ENCODE measurements at places on chromosomes 12 and 14.

GRCh38 chr12:116459011-116459875 lies 99.9 kb upstream of the MAP1LC3B2 start:
- no peak for DNase-seq

GRCh38 chr14:104110491-104111209 lies 25.1 kb downstream of the ASPG start:
- no peak for DNase-seq

DNA sequence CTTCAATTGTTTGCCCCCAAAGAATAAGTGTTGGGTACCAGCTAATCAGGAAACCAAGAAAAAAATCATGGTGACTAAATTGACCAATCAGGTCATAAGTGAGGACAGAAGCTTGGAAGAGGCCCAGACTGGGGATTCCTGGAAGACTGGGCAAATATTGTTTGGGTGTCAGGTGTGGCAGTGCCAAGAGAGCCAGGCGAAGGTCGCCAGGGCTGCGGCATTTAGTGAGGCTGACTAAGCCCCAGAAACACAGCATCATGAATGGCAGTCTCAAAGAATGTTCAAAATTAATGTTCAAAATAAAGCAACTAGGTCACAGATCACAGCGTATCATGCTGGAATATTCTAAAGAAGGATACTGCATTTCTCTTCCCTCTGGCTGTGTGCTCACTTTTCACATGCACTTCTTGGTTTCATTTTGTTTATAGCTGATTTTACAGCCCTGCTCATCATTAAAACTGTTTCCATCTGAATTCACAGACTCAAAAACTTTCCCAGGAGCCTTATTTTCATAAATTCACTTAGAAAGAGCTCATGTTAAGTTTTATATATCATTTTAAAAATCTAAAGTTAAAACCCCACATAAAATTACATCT lies 85.3 kb upstream of the OVCH1 start:
- DNase-seq = no peak

DNA sequence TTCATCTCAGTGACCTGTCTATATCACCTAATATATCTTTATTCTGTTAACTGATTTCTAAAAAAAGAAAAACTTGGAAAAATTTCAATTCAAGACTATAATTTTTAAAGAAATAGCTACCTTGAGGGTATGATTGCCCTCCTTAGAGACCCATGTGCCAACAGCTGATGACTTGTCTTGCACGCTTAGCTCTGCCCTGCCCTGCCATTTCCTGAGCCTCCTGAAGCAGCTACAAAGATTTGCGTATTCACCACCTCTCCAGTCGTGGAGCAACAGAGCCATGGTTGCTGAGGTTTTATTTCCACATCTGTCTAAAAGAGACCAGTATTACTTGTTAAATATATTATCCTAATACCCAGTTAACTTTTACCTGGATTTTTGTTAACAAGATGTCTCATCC lies 91.7 kb upstream of the ATF1 start:
- DNase-seq = no peak

DNA sequence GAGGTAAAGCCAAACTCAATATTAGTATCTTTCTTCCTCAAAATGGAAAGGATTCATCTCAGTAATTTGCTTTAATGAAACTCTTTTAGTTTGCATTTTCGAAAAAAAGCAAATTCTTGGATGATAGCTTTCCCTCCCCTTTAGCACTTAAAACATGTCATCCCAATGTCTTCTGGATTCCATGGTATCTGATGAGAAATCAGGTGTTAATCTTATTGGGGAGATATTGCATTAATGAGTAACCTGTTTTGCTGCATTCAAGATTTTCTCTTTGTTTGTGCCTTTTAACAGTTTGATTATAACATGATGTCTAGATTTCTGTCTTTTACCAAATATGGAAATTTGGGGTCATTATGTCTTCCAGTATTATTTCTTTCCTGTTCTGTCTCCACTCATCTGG lies 405.1 kb upstream of the FOXG1 start:
- DNase-seq = no peak

GRCh38 chr12:115998119-115998633 lies 279.3 kb downstream of the MED13L start:
- peak; percentile 40 for DNase-seq

- no peak for DNase-seq
Observed at GRCh38 chr12:15405606-15406005, 83.3 kb downstream of the PTPRO start.

- no peak for DNase-seq
Observed at GRCh38 chr14:101726295-101726953, 35.1 kb upstream of the PPP2R5C start.

DNA sequence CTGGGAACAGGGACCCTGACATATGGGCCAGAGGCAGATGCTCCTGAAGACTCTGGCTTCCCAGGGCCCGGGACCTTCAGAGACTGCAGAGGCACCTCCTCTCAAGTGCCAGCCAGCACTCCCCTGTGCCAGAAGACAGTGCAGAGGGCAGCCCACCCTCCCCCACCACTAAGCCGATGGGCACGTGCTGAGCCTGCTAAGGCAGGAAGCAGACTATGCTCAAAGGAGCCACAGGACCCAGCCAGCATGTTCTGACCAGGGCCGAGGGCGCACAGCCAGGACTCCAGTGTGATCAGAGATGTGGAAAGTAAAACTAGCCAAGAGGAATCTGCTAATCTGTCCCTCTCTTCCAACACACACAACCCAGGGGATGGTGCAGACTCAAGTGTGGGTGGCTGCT lies 29.8 kb downstream of the DIO3 start:
- no peak for DNase-seq

GRCh38 chr14:37399517-37399916 lies 195.5 kb downstream of the FOXA1 start:
- no peak for DNase-seq

GRCh38 chr12:4011597-4011996 lies 138.4 kb upstream of the PARP11 start:
- DNase-seq = no peak

- DNase-seq = no peak
Observed at GRCh38 chr12:107179871-107180270, 86.5 kb upstream of the CRY1 start.

- no peak for DNase-seq
Observed at GRCh38 chr14:71140157-71140556, 232.9 kb downstream of the PCNX1 start.

DNA sequence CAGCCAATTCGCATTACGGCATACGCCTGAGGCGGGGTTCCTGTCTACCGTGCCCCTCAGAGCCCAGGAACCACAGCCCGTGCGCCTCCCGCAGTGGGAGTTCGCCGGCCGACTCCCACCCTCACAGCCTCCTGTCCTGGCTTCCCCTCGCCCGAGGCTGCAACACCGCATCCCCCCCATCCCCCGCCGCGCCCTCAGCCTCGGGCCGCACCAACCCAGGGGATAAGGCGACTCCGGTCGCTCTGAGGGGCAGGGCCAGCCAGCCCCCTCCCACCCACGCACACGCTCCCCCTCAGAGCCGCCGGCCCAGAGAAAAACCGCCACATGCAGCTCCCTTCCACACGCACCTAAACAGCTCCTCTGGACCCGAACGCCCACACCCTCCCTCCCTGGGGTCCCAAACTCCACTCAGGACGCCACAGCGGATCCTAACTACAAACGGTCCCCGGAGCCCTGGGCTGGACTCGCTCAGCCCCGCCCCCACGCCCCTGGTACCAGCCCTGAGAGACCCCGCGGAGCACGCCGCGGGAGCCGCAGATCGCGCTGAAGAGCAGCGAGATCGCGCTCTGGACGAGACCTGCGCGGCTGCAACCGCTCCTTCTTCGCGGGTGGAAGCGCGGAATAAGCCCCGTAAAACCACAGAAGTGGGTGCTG lies at the start of gene C14orf39:
Gene C14orf39, minus strand, starts transcription at position 466 of the 654 bp plus-strand sequence. CDS start 985 bp downstream, outside the sequence.
- no peak for DNase-seq

DNA sequence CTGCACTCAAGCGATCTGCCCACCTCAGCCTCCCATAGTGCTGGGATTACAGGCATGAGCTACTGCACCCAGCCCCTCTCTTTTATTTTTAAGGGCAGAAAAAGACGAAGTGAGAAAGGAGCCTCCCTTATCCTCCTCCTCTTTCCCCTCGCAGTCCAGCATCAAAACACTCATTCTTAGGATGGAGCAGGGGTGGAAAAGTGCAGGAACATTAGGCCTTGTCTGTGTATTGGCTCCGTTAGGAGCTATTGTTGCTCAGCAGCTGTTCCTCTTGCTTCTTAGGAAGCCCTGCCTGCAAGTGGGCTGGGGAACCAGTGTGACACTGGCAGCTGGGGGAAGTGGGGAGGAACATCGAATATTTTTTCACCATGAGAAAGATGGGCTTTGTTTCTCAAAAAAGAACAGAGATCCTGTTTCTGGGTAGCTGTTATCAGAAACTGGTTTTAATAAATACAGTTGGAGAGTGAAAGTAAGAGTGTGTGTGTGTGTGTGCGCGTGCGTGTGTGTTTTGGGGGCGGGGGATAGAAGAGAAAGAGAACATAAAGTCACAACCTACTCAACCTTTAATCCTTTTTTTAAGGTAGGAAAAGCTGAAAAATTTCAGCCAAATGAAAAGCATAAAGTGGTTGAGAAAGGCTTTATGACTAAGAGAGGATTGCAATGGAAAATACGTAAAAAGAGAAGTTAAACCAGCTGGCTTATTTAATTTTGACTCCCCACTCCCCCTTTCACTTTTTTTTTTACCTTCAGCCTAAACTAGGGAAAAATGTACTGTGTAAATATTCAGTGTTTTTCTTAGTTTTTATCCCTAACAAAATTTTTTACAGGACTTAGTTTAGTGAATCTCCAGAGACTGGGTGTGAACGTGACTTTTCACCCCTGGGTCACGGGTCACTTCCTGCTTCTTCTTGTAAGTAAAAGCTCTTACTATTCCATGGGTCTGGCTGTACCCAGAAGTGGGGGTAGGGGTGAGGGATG lies 197.2 kb upstream of the PLEKHG7 start:
- DNase-seq = peak; percentile 45

DNA sequence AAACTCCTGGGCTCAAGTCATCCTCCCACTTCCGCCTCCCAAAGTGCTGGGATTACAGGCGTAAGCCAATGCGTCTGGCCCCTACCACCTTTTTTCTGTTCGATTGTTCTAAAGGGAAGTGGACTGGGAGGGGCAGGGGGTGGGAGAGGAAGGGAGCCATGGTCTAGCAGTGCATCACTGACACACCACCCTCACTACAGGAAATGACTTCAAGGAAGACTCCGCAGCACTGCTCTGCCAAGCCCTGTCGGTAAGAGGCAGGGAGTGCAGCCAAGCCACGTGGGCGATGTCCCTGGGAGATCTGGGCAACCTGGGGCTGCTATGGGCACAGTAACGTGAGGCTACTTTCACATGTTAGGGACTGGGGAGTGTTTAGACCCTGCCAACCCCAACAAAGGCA lies 18.0 kb downstream of the LRRC74A start:
- DNase-seq = peak; percentile 27

GRCh38 chr14:103161054-103161397 lies 37.8 kb downstream of the TNFAIP2 start:
- no peak for DNase-seq

DNA sequence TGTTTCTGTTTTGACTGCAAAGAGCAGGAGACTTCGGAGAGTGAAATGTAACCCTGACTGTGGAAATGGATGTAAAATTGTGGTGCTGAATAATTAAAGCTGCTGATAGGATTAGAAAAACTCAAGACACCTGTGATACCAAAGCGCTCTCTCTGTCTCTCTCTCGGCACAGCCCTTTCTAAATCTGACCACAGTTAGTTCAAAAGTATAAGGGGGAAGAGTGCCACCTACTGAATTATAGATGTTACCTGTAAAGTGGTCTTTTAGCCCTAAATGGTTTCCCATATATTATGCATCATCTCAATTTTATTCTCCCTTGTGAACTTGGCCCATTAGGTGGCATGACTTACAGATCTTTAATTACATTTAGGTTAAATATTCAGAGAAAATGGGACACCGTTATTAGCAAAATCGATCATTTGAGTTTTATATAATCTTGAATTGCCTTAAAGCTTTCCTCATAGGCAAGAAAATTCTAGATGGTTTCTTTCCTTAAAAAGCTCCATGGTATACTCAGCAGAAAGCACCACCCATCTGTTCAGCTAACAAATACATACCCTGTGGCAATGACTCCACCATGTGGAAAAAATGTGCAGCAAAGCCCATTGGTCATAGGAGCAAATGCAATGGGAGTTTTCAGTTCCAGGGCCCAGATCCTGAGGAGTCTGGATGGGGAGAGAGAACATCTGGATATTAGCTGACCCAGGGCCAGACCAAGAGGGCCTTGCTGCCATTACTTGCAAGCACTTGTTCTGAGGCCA lies 18.1 kb downstream of the RFC5 start:
- no peak for DNase-seq

GRCh38 chr12:9096563-9097176 lies 19.0 kb downstream of the A2M start:
- peak; percentile 50 for DNase-seq

GRCh38 chr14:82710267-82710841 lies 1176.7 kb upstream of the SEL1L start:
- DNase-seq = peak; percentile 56

- DNase-seq = no peak
Observed at GRCh38 chr12:76520348-76520747, 39.2 kb downstream of the OSBPL8 start.

GRCh38 chr14:23434488-23435222 lies 805 bp downstream of the MYH7 start:
- no peak for DNase-seq

DNA sequence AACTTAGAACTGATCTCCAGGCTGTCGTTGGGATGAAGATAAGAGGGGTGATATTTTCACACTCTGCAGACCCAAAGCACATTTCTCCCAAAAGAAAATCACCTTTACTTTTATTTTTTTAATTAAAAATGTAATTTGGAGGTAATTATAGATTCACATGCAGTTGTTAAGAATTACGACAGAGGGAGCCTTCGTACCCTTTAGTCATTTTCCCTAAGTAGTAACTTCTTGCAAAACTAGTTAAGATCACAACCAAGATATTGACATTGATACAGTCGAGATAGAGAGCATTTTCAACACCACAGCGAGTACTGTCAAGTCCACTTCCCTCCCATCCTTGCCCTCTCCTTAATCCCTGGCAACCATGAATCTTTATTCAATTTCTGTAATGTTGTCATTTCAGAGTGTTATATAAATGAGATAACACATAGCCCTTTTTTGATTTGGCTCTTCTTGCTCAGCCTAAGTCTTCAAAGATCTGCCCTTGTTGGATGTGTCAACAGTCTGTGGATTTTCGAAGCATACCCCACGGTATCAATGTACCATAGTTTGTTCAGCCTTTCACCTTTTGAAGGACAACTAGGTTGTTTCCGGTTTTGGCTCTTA lies 39.6 kb downstream of the DNAH10 start:
- DNase-seq = peak; percentile 47

DNA sequence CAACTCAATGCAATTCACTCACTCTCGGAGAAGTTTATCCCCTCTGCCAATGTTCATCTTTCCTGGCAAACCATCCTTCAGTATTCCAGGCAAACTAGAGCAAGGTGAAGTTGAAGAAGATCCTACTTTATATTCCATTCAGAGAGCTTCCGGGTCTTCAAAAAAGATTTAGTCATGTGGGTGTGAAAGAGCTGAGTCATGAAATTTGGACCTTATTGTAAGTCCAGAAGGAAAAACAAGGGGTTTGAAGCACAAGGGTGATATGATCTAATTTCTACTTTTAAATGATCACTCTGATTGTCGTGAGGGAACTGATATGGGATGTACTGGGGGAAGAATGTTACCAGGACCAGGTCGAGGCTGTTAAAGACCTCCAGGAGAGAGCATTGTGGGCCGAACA lies 2.8 kb upstream of the PRH2 start:
- no peak for DNase-seq
